A172 (cell line): ENCODE measurements at places on chromosomes 16 and 17.

- DNase-seq: peak; percentile 49
Observed at GRCh38 chr16:85524630-85525419, 88.3 kb upstream of the GSE1 start.

DNA sequence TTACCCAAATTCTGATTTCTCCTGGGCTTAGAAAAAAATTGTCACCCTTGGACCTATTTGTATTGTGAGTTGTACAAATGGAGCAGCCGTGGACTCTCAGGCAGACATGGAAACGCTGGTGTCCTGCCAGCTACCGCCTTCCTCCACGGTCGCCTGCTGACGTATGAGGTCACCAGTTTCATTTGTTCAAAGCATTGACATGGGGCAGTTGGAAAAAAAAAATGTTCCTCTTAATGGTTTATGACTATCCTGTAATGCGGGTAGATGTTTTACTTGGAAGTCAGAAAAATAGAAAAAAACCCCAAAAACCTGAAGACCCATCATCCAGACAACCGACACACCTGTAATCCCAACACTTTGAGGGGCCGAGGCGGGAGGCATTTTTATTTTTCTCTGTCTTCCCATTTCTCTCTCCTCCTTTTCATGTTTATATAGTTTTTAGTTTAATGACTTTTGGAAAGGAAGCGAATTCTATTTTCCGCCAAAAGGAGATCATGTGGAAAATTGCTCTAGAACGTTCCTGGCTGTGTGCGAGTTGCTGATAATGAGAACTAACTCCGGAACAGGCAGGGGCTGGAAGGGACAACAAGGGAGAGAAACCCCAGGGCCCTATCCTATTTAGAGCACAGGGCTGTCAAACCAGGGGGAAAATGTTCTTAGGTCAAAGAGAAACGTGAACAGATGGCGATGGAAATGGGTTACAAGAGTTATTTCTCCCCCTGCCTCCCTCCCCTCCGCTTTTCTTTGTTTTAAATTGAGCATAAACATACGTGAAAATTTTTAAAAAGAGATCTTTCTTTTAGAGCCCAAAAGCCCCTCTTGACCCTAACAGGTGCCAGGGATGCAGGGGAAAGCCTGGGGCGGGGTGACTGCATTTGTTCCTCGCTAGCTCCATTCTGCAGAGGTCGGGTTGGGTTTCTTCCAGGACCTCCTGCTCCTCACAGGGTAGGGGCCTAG is 13.7 kb downstream of the DNAH17 start:
- DNase-seq: no peak

- no peak for DNase-seq
Observed at GRCh38 chr16:4649744-4650442, 25.3 kb downstream of the MGRN1 start.

- no peak for DNase-seq
Observed at GRCh38 chr16:13171313-13171712, 269.9 kb downstream of the SHISA9 start.

DNA sequence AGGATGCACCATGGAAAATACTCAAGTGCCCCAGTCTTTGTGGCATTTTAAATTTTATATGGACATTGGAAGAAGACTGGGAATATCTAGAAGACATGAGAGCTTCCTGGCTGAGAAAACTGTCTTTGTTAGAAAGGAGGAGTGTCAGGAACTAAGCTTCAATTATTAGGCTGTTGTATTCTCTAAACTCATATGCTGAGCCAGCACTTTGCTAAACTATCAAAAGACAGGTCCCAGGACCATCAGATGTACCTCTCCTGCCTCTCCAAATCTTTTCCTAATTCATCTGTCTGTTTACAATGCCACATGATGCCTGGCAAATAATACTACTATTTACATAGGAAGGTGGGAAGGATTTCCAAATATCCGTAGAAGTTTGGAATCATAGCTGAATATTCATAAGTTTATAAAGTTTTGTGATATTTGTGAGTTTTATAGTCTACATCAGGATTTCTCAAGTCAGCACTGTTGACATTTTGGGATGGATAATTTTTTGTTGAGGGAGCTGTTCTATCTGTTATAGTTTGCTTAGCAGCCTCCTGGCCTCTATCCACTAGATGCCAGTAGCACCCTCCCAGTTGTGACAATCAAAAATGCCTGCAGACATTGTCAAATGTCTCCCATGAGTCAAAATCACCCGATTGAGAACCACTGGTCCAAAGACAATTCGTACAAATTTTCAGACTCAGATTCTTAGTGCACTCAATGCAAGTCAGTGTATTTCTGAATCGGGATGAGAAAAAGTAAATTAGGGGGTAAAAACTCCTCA is 61.2 kb upstream of the NETO2 start:
- DNase-seq: no peak

DNA sequence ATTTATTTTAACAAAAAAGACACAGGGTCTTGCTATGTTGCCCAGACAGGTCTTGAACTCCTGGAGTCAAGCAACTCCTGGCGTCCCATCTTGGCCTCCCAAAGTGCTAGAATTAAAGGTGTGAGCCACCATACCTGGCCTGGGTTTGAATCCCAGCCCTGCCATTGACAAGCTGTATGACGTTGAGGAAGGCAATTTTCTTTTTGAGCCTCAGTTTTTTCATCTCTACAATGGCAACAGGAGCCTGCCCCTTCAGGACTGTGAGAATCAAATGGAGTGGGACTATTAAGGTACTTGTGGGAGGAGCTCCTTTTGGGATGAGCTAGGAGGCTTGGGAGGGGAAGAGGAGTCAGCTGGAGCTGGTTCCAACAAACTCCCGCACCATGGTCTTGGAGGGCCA is 6.2 kb downstream of the RARA start:
- DNase-seq: no peak

DNA sequence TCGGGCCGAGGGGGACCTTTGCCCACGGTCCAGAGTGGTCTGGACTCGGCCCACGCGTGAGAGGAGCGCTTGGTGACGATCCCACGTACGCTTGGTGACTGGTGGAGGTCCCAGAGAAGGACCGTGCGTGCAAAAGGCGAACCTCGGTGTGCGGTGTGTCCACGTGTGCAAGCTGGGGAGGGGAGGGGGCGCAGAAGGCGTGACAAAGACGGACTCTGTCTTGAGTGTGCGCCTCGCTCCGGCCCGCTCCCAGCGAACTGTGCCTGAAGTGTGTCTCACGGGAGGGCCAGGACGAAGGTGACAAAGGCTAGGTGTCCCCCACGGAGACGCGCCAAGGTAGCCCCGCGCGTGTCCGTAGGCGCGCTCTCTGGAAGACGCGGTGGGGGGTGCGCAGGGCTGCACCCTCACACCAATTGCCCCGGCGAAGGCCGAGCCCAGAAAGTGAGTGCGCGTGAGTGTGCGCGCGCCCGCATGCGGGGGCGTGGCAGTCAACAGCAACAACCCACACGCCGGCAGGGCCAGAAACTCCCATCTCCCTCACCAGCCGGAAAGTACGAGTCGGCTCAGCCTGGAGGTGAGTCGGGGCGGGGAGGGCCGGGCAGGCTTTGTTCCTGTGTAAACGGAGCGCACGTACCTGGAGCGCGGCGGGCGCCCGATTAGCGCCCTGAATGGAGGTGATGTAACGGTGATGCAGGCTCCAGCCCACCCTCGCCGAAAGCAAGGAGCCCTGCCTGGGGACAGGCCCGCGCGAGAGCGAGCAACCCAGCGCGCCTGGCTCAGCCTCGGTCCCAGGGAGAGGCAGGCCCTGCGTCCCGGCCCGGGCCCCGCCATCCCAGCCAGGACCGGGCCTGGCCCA is at the start of gene GPRC5C:
TSS of gene GPRC5C (plus strand) at position 521 of the 856 bp plus-strand sequence. CDS start 7,689 bp downstream, outside the sequence.
- DNase-seq: no peak

DNA sequence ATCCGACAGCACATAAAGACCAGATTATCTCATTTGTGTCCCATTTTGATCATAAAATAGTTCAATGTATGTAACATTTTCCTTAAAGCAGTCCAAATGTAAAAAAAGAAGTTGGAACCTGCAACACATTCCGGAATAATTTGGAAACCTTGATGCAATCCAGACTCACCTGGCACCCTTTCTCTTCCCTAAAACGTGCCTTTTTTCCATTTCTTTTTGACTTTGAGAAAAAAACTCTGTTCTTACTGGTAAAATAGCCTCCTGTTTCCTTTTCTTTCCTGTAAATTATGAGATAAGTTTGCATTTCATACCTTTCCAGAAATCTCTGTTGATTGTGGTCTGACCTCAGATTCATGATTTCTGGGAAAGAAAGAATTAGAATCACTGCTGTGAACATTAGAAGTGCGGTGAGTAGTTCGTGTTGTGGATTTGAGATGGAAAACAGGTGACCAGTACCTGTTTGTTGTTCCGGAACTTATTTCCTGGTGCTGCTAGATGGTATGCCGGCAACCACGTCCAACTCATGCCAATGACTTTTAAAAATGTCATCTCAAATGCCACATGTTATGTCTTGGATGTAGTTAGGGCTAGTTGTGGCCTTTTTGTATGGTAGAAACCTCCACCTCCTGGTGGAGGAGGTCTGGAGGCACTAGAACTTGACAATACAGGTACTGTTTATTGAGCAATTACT is 108.1 kb downstream of the SOCS1 start:
- DNase-seq: no peak

DNA sequence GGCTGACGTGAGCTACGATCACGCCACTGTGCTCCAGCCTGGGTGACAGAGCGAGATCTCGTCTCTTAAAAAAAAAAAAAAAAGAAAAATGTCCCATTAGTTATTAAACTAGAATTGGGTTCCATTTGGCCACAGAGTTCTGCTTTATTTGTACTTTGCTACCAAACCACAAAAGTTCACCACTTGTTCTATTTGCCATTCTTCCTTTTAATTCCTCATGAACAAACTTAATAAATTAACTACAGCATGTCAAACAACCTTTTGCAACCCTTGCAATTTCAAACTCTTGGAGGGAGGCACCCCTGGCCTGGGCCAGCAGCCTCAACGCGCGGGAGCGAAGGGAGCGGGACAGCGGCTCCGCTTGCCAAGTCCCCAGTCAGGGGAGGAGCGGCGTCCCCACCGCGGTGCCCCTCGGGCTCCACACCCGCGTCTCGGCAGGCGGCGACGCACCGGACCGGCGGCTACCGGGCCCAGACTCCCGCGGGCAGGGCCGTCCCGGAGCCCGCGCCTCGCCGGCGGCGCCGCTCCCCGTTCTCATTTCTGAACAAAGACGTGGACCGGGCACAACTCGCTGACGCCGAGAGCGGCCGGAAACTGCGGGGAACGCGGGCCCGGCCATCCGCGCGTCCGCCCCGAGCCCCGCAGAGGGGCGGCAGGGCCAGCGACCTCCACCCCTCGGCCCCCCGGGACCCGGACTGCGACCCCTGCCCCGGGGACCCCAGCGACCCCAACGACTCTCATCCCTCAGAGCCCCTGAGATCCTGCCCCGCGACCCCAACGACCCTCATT is 775 bp downstream of the CYTH1 start:
- DNase-seq: peak; percentile 16

DNA sequence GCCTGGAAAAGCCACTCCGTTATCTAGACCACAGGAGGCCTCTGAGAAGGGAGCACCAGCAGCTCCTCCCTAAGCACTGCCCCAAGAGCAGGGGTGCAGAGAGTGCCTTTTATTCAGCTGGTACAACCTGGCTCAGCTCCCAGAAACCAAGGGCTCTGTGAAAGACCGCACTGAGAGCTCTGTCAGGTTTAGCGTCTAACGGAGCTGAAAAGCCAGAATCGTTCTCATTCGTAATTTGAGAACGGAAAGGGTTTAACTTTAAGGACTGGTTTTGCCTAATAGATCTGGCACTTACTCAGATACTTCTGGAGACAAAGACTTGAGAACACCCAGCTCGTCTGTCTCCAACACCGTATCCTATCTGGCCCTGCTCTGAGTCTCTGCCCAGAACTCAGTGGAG is 13.5 kb downstream of the MPG start:
- DNase-seq: no peak

DNA sequence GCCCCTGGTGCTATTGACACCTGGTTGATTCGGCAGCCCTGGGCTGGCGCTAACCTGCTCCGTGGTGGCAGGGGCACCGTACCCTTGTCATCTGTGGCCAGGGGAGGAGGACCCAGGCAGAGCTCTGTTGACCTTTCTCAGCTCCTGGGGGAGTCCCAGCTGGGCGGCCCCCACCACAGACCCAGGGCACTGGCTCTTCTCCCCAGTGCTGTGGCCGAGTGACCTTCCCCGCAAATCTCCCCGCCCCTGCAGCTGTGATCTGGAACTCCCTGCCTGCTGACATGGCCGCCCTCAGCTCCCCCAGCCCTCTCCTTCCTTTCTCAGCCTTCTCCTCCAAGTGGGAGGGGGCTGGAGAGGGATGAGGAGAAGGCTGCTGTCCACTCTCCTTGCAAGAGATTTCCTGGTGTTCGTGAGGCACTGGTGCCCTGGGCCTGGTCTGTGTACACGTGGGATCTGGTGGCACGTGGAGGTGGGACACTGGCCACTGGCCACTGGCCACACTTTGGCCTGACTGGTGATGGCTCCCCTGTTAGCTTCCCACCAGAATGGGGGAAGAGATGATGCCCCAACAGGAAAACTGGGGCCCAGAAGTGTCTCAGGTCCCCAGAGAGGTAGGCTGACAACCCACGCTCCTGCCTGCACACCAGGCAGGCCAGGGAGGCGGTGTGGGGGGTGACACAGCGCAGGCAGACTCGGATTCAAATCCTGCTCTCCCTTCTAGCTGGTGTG is 8.2 kb downstream of the FMNL1 start:
- DNase-seq: no peak

DNA sequence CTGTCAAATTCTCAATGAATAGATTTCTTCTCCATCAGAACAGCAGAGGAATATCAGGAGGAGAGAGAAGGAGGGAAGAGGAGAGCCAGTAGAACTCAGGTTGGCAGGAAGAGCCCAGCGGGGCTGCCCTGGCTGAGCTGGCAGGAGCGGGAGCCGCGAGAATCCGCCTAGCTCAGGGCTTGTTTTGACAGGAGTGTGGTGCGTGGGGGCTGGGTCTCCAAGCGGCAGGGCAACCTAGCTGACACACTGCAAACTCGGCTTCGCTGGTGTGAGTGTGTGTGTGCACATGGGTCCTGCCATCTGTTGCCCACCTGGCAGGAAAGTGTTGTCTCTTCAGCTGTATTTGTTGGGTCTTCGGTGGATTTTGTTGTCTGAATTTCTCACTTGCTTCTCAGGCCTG is 27.9 kb upstream of the BCAR1 start:
- DNase-seq: no peak

DNA sequence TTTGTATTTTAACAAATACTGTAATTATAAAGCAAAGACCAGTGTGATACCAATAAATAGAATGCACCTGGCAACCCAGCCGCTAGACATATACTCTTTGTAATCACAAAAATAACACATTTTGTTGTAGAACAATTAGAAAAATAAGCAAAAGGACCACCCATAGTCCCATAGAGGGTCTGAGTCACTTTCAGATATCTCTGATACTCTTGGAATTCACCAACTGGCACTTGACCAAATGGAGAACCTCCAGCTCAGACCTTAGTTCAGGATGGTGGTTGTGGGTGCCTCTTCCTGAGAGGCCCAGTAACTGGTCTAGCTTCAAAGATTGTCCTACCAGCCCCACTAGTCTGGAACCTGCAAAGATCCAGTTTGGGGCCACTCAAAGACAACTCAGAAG is 789 bp upstream of the TERF2 start:
- peak; percentile 37 for DNase-seq

DNA sequence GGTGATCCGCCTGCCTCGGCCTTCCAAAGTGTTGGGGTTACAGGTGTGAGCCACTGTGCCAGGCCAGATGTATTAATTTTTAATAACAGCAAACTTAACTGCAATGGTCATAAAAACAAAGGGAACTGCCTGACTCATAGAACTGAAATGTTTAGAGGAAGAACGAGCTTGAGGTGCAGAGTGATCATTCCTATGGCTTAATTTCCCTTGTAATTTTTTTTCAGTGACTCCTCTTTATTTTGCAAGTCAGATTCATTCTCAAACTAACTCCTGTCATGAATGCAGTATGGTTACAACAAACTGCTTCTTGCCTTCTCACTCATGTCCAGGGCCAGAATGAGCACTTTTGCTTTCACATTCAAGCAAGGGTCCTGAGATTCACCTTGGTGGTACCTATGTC is 231.3 kb downstream of the HAPSTR1 start:
- DNase-seq: no peak

GRCh38 chr17:56521414-56522141 is 71.9 kb upstream of the NOG start:
- no peak for DNase-seq
